ENCODE measurements at places on chromosomes 1 and 21.

DNA sequence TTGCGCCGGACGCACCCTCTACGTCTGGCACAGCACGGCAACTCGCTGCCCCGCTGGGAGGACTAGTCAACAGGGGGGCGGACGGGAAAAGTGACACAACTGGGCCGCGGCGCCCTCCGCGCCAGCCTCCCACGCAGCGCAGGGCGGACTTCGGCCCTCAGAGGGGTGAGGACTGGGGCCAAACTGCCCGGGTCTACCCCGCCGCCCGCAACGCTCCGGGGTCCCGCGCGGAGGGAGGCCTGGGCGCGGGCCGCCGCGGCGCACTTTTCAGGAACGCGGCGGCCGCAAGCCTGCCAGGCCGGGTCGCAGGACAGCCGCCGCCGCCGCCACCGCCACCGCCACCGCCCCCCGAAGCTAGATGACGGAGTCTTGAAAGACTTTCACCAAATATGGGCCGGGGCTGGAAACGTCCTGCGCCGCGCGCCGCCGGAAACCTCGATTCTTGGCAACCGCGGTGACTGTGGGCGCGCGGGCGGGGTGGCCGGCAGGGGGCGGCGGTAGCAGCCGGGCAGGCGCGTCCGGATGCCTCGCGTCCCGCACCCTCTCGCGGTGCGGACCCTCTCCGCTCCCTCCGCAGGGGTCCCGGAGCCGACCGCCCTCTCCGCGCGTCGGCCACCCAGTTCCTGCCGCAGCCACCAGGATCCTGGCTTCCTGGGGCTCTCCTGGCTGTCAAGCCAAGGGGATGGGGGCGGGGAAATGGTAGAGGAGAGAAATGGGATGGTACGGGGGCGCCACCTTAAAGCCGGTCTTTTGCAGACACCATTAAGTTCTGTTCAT lies 3.7 kb upstream of the CCN1 start:
- no peak for DNase-seq

DNA sequence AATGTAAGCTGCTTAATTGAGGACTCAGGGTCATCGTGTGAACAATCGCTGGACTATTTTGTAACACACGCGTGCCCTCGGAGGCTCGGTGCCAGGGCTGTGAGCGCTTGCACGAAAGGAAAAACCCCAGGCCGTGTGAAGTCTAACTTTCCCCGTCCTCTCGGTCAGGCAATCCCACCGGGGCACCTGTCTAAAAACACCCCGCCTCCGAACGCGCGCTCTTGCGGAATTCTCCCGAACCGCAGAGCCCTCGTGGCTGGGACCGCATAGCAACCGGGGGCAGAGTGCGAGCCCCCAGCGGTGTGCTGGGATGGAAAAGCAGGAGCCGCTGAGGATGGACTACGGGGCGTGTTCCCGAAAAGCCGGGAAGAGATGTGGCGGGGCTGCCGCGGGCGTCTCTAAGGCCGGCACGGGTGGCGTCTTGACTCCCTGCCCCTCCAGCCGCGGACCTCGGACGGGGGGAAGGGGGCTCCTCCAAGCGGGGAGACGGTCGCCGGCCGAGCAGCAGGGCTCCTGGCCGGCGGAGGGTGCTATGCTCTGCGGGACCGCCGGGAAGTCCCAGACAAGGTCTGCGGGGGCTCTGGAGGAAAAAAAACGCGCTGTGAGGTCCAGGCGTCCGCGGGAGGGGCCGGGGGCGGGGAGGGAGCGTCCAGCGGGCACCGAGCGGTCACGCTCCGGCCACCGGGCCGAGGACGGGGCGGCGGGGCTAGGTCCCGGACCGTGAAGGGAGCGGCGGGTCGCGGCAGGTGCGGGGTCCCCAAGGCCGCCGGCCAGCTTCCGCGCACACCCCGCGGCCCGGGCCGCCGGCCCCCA lies 936 bp downstream of the ZBTB21 start:
- DNase-seq: no peak

GRCh38 chr1:28893403-28894102 lies 20.8 kb upstream of the EPB41 start:
- no peak for DNase-seq

DNA sequence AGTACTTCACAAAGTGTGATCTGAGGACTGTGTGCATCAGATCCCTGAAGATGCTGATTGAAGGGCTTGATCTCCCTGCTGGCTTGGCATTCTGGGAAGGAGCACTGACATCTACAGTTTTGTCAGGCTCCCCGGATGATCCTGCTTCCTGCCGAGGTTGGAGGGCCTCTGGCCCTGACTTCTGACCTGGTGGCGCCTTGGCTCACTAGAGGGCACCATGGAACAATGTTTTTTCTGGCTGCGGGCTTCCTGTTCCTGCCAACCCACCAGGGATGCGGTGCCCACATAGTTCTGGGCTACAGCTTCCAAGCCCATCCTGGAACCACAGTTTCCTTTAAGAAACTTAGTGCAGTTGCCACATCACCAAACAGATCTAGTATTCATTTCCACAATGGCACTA lies 38.8 kb upstream of the RASAL2 start:
- no peak for DNase-seq

DNA sequence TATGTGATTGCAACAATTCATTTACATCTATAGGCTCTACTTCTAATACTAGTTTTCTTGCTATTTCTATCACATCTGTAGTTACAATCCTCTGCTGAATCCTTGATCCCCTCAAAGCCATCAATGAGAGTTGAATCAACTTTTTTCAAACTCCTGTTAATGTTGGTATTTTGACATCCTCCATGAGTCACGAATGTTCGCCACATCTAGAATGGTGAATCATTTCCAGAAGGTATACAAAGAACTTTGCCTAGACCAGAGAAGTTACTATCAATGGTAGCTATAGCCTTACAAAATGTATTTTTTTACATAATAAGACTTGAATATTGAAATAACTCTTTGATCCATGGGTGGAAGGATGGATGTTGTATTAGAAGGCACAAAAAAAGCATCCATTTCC lies 110.0 kb downstream of the AMY1C start:
- DNase-seq: no peak

- no peak for DNase-seq
These were observed 25.2 kb downstream of the FAF1 start for GRCh38 chr1:50934838-50935237.

- DNase-seq: no peak
These were observed 20.1 kb upstream of the DNAJC28 start for GRCh38 chr21:33511639-33512038.

- no peak for DNase-seq
These were observed 5.6 kb upstream of the PTCH2 start for GRCh38 chr1:44848456-44849181.

GRCh38 chr1:241531195-241532161 lies 700 bp upstream of the KMO start:
- no peak for DNase-seq

DNA sequence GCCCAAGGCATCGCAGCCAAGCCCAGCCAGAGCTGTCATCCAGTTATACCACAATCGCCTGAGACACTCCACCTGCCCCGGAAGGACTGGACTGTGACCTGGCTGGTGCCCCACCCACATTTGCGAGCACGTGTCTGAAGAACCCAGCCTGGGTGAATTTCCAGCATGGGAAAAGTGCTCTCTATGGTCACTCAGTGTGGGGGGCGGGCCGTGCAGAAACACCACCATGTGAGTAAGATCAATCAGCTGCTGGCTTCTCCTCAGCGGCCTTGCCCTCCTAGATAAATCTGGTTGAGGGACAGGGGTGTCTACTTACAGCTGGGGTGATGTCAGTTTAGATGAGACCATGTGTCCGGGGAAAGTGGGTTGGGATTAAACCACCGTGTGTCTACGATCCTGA lies 44.8 kb downstream of the URB1 start:
- DNase-seq: no peak

DNA sequence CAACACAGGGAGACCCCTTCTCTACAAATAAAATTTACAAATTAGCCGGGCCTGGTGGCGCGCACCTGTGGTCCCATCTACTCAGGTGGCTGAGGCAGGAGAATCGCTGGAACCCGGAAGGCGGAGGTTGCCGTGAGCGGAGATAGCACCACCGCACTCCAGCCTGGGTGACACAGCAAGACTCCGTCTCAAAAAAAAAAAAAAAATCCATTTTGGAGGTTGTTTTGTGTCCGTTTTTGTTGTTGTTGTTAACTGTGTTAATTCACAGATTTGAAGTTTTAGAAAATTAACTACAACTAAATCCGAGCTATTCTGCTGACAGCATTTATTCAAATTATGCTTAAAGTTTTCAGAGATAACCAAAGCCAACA lies 618 bp downstream of the CLCC1 start:
- peak; percentile 5 for DNase-seq

DNA sequence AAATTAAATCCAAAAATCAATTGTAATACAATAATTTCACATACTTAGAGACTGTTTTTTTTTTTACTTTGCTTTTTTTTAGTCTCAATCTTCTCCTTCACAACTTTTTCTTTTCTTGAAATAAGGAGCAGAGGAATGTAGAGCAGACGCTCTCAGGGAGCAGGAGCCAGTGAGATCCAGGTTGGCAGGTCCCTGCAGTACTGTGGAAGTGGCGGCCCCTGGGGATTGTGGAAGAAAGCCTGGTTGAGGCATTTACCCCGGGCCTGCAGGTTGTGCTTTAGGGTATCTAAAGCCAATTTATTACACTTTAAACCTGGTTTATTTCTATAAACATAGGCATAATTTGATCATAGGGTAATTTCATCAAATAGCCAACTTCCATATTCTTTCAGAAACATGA lies 748 bp upstream of the OR2AJ1 start:
- DNase-seq: no peak

DNA sequence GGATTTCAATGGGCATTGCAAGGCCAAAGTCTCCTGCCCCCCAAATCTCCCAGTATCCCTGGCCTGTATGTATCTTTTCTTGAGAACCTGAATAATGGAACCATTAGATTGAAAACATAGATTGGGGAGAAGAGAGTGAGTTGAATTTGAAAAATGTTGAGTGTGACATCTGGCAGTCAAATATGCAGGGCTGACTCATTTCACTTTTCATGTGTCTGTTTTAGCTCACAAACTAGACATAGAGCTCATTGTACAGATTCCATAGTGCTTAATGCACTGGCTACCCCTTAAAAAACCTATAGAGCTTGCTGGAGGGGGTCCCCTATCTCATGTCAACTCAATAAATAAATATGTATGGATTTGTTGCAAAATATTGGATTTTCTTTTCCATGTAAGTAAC lies 30.8 kb downstream of the DDR2 start:
- no peak for DNase-seq

- no peak for DNase-seq
These were observed 19.2 kb downstream of the PTTG1IP start for GRCh38 chr21:44854391-44854663.

- DNase-seq: peak; percentile 92
These were observed at the start of gene RBBP5 for GRCh38 chr1:205121660-205122488. Gene RBBP5, minus strand, starts transcription at chr1:205121978. Its CDS starts 105 bp downstream, at chr1:205121873.

GRCh38 chr1:29639156-29639736 lies 402.9 kb downstream of the PTPRU start:
- DNase-seq: no peak

- no peak for DNase-seq
These were observed 37.0 kb upstream of the ATP1A1 start for GRCh38 chr1:116335850-116336624.

- no peak for DNase-seq
These were observed 196.5 kb downstream of the TPR start for GRCh38 chr1:186178426-186179043.

DNA sequence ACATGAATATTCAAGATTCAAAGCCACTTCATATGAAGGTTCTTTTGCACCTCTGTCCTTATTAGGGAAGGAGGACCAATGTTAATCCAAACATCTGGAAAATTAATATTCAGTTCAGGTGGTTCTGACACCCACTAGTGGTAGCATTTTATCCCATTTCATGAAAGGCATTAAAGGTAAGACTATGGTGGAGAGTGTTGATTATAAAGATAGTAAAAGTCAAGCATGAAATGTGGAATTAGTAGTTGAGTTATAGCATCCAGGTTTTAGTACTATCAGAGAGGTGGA lies 17.5 kb upstream of the YTHDF2 start:
- no peak for DNase-seq

- DNase-seq: no peak
These were observed 45.6 kb upstream of the RGS2 start for GRCh38 chr1:192763243-192763642.

- DNase-seq: no peak
These were observed 113.4 kb upstream of the RAVER2 start for GRCh38 chr1:64631346-64632034.

DNA sequence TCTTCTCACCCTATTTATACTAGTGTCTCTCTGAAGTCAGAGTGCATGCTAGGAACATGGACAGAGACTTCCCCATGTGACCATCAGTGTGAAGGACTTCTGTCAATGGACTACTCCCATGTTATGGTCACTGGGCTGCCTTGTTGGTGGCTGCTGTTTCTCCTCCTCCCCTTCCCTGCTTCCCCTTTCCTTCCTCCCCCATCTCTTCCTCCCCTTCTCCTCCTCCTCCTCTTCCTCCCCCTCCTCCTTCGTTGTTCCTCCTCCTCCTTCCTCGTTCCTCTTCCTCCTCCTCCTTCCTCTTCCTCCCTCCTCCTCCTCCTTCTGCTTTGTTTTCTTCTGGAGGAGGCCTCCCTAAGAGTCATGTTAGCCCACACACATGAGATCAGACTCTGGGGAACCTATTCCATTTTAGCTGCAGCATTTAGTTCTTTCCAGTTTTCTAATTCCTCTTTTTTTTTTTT lies 35.8 kb downstream of the IER5 start:
- DNase-seq: no peak

- DNase-seq: no peak
These were observed 122.9 kb upstream of the KRTAP19-8 start for GRCh38 chr21:31161157-31161556.

- DNase-seq: no peak
These were observed 151.6 kb upstream of the ZNF644 start for GRCh38 chr1:91173346-91173890.

GRCh38 chr1:208040821-208041297 lies 129.9 kb upstream of the CD34 start:
- DNase-seq: no peak

- DNase-seq: no peak
These were observed 30.7 kb downstream of the EVI5 start for GRCh38 chr1:92754000-92754718.

- DNase-seq: no peak
These were observed 46.2 kb downstream of the SYT2 start for GRCh38 chr1:202664083-202664482.

Data from stimulated activated CD8-positive, alpha-beta memory T cell treated with anti-CD3 and anti-CD28 coated beads, Interleukin-15, amount 100 ng/mL, for 1 hour (primary cell).